ENCODE measurements at places on chromosomes 1 and 21.

GRCh38 chr1:214514032-214514818 is 37.2 kb downstream of the PTPN14 start:
- no peak for DNase-seq

DNA sequence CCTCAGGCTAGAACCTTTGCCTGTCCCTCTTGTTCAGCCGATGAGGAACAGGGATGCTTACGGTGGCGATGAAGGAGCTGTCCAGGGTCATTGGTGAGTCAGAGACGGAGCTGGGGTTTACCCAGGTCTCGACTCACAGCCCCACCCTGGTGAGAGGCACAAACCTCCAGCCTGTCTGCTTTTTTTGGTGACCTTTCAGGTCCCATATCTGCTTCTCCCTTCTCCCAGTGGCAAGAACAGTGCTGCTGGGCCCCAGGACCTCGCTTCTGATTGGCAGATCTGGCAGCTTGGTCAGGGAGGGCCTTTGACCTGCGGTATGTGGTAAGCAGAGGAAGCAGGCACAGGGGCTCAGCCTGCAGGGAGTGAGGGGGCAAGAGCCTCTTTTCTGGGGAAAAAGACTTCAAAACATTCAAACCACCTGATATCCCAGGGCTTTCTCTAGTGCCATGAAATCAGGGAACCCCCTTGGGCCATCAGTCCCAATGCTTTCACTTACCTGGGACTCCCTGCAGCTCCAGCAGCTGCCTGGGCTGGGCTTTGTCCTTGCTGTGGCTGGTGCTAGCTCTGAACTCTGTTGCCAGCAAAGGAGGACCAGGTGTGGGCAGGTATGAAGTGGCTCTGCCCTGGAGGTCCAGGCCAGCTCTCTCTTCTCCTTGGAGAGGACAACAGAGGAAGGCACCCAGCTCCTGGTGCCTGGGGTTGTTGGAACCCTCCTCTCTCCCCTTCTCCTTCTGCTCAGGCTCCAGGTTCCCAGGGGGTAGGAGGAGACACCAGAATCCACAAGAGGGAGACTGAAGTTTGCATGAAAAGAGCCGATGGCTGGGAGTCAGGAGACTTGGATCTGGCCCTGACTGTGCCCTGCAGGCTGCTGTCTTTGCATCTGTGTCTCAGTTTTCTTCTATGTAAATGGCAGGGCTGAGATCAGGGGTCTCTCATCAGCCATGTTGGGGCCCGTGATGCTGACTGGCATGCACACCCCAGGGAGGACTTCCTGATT is 41.4 kb downstream of the TRIM62 start:
- DNase-seq: no peak

DNA sequence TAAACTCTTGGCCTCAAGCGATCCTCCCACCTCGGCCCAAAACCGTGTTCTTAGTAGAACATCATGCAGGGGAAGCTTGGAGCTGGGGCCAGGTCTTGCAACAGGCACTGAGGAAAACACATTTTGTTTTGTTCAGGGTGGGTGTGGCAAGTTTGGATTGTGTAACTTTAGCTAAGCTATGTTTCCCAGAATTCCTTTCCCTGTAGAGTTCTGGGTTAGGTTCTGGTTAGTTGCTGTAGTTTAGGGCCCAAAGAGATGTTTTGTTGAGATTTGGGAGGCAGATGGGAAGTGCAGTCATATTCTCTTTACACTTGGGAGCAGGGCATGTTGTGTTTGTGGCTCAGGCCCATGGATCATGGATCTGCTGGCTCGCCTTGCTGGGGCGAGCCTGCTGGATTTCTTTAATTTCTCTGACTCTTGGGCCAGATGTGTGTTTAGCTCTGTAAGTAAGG is 24.0 kb downstream of the PLA2G5 start:
- DNase-seq: no peak

DNA sequence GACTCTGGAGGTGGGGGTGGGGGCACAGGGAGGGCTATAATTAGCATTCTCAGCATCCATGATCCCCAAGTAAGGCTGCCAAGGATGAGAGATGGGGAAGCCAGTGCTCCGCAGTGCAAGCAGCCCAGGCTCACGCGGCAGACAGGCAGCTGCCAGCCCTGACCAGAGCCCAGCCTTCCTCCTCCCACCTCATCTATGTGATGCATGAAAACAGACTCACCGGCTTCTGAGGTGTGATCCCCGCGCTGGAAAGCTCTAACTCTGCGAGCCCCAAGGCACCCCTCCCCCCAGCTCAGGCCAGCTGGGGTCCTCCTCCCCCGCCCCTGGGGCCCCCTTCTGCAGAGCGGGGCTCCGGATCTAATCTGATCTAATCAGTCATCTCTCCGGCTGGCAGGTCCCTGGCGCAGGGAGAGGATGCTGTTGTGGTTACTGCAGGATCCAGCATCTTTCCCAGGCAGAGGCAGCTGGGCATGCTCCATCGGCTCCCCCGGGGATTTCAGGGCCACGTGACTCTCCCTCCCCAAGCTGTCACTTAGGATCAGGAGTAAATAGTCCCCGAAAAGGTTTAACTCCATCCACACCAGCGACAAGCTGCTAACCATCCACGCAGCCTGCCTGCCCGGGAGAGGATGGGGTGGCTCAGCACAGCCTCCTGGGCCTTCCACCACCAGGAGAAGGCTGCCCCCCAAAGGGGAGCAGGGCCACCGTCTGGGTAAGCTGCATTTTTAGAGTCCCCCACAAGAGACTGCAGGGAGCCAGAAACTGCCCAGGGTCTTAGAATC is at the start of gene PLEKHA6:
Gene PLEKHA6, minus strand, starts transcription at position 456 of the 782 bp plus-strand sequence. CDS start 86,202 bp downstream, outside the sequence.
- no peak for DNase-seq

DNA sequence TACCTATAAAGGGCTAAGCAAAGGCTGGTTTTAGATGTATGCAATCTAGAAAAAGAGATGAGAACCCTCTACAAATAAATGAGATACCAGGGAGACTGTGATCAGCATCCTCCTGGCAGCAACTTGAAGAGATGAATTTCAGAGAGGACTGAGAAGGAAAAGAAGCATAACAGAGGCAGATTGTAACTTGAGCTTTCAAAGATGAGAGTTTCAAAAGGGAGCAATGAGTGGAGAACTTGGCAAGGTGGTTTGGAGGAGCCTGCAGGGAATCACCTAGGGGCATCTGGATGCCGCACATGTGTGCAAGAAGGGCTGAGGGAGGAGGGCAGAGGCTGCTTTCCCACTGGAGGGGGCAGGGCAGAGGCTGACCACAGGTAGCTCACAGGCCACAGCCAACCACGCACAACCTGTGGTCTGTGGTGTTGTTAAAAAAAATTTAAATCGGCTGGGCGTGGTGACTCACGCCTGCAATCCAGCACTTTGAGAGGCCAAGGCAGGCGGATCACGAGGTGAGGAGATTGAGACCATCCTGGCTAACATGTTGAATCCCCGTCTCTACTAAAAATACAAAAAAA is 50.2 kb downstream of the PCNX2 start:
- no peak for DNase-seq

GRCh38 chr21:45209685-45210284 is 77.9 kb downstream of the POFUT2 start:
- no peak for DNase-seq

- no peak for DNase-seq
Measured at GRCh38 chr1:41977326-41977725, 58.6 kb upstream of the HIVEP3 start.

DNA sequence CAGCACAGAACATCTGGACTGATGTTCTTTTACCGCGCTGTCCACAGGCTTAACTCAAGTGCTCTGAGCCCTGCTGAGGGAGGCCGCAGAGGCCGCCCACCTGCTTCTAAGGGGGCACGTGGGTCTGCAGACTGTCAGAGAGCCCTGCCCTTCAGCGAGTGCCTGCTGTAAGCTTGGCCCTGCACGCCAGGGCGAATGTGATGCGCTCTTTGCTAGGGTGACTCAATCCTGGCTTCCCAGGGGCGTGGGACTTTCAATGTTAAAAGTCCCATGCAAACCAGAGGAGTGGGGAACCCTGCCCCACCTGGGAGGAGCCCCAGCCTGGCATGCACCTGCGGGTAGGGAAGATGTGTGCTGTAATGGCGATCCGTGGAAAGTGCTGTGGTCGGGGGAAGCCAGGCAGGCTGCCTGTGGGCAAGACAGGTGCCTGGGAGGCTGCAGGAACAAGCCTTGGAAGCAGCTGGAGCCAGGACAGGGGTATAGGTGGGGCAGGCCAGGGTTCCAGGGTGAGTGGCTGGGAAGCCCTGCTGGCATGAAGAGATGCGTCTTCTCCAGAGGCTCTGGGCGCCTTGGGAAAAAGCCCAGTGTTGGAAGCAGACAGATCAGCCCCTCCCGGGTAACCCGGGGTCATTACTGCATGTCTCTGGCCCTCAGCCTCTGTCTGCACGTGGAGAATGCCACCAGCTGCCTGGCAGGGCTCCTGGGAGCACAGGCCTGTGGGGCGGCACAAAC is 594 bp upstream of the PANK4 start:
- no peak for DNase-seq

- no peak for DNase-seq
Measured at GRCh38 chr1:21662426-21663247, 6.5 kb downstream of the RAP1GAP start.

DNA sequence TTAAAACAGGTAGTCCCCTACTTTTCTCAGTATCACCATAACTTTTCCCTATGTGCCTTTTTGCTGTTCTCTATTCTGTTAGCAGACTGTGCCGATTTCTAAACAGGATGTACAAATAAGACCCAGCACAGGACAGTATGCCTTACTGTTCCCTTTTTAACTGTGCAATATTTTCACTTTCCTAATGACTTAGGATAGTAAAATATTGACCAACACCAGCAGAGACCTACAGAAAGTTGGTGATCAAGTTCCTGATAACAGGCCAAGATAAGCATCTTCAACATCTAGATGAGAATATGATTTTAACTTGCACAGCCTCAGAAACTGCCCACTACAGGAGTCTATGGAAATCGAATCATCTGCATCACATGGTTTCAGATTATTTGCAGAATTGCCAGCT is 42.0 kb downstream of the ADSS2 start:
- DNase-seq: no peak

- DNase-seq: no peak
Measured at GRCh38 chr1:169594391-169594790, 8.1 kb upstream of the F5 start.

GRCh38 chr1:23216771-23217420 is 406 bp downstream of the HTR1D start:
- DNase-seq: no peak

DNA sequence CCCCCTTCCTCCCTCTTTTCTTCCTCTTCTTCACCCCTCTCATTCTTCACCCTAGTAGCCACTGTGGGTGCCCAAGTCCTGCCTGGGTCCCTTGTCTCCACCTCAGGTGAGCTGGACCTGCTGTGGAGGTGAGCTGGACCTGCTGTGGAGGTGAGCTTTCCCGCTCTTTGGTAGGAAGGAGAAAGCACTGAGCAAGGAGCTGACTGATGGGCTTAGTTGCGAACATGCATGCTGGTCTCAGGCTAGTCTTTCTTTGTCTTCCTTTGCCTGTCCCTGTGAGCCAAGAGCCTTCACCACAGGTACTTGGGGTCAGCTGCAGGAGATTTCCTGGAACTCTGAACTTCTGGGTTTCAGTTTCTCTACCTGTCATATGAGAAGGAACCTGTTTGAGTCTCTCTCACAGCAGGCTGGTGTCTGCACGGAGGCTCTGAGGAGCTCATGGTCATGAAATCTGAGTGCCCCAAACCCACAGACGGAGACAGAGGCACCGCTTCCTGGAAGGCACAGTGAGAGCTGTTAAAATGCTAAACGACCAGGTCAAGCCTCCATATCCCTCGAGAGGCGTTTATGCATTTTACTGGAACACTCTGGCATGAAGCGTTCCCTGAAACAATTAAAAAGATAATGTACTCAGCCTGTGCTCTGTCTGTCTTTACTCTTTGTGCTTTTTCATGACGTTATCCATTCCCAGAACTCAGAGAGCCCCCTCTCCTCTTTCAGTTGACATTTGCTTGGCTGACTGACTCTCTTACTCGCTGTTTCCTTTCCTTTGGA is 69.5 kb downstream of the RHOU start:
- DNase-seq: no peak

DNA sequence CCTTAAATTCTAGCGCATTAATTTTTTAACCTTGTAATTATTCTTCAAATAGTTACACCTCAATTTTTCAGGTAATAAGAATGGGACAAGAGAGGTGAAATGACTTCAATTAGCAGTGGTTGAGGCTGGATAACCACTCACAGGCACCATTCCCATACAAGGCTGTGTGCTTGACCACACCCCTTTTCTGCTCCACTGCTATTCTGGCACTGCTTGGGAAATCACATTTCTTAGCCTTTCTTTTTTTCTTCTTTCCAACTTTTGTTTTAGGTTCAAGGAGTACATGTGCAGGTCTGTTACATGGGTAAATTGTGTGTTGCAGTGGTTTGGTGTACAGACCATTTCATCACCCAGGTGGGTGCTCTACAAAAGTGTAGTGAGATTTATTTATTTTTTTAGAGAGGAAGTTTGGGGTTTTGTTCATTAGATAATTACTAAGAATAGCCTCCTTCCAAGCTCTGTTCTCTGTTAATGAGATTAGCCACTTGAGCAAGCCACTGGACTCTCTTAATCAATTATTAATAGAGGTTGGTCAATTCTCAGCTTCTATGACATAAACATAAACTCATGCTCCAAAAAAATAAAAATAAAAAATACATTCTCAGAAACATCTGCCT is 14.4 kb downstream of the ILDR2 start:
- DNase-seq: no peak

DNA sequence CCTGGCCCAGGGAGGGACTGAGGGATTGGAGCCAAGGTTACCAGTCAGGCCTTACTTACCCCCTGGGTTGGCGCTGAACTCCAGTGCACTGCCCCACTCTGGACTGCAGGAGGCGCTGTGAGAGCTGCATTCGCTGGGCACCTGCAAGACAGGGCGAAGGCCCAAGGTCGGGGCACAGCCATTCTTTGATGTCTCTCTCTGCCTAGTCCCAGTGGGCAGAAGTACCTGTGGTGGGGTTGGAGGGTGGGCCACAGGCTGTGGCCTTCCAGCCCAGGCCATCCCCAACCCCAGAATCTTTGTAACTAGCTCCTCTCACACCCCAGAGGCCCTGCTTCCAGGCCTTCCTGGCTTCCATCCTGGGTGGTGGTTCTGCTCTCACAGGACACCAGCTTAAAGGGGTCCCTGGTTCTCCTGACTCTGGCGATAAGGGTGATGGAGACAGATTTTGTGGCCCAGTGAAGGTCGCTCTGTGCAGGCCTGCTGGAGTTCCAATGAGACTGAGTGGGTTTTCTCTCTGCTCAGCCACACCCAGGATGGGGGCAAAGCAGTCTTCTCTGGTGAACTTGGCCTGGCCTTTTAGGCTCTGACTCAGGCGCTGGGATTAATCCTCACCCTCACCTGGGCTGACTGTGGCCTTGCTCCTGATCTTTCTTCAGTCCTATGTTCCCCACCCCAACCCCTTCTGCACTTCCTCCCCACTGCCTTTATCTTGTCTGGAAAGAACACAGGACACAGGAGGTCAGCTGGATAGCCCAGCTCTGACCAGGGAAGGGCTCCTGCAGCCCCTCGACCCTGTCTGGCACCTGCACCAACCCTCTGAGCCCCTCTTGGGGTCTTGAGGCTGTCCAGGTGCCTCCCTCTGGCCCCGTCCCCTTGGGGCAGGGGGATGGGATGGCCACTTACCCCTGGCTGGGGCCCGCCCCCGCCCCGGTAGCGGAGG is 954 bp downstream of the MYOG start:
- DNase-seq: no peak

- DNase-seq: no peak
Measured at GRCh38 chr1:244732851-244733450, 80.0 kb downstream of the DESI2 start.

GRCh38 chr1:30089024-30089430 is 634.4 kb downstream of the MATN1 start:
- DNase-seq: no peak
